ENCODE measurements at places on chromosomes 12 and 14.

GRCh38 chr12:104049903-104050356 lies at the start of gene GLT8D2:
Gene GLT8D2, minus strand, starts transcription at chr12:104050187. Its CDS starts 30,539 bp downstream, at chr12:104019648.
- peak; percentile 60 for DNase-seq

DNA sequence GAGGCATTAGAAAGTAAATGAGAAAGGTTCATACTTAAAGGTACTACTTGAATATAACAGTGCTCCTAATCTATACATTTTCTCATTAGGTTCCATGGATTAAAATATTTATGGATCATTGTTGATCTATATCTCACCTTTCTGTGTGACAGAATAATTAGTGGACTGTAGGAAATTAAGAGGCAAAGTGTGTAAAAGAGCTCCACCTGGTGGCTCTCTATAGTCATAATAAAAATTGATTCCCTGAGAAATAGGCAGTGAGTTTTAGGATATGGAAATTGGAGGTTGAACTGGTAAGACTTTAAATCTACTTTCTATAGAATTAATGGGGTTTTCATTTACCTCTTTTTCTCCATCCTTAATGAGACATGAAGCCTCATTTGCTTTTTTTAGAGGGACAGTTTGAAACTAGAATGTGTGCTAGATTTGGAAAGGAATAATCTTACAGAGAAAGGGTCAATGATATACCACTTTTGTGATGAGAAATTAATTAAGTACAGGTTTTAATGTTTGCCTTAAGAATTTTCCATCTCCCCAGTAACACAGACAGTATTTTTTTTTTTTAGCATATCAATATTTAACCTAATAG lies 11.8 kb upstream of the DERA start:
- no peak for DNase-seq

DNA sequence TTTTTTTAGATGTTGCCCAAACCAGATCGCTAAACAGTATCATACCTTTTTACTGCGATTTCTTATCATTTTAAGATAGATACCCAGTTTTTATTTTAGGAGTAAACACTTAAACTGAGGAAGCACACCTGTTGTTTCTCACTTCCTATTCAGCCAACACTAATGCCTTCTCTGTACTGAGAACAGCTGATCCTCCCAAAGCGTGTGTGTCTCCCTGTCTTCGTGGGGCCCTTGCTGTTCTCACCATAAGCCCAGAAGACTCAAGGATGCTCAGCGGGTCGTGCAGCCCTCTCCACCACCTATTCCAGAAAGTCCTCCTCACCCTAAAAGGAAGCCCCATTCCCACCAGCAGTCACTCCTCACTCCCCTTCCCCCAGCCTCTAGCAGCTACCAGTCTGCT lies 14.8 kb downstream of the PPP2R5C start:
- DNase-seq, result no peak

DNA sequence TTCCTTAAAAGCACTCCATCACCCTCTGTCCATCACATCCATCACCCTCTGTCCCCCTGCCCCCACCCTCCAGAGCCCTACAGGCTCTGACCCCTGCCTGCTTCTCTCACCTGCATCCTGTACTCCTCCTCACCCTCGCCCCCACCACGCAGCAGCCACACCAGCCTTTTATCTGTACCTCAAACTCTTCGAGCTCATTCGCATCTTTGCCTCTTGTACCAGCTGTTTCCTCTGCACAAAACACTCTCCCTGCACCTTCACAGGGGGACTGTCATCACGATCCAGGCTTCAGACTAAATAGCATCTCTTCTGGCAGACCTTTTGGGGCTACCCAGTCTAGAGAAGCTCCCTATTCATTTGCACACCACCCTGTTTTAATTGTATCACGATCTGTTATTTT lies 24.1 kb downstream of the TMEM229B start:
- DNase-seq, result no peak

DNA sequence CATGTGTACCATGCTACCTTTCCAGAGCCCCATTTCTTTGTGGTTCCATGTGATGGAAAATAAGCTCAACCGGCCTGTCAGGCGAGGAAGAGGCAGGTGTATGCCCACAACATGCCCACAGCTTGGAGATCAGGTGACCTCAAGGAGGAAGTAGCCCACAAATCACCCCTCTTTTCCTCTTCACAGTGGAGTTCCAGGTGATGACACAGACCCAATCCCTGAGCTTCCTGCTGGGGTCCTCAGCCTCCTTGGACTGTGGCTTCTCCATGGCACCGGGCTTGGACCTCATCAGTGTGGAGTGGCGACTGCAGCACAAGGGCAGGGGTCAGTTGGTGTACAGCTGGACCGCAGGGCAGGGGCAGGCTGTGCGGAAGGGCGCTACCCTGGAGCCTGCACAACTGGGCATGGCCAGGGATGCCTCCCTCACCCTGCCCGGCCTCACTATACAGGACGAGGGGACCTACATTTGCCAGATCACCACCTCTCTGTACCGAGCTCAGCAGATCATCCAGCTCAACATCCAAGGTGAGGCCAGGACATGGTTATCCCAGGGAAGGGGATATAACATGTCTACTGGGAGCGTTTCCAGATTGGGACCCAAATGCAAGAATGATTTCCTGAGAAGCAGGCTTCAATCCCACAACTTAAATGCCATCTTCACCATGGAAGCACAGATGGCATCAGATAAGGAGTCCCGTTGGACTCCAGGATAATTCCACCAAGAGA lies 5.5 kb downstream of the TAPBPL start:
- DNase-seq, result no peak

DNA sequence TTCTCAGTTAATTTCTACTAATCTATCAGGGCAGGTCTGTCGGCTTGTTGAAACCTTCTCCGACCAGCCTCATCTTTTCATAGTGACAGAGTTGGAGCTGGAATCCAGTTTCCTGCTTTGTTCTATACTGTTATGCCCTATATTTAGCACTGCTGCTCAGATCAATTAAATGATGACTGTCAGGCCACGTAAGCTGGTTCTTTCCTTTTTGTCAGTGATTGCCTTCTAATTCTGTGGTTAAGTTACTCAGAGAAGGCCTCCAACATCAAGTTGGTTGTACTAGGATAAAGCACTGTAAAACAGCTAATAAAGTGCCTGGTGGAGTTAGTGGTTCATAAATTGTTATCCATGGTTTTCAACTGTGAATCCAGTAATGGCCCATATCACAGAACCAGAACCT lies 22.6 kb downstream of the DERA start:
- no peak for DNase-seq

- no peak for DNase-seq
Measured at GRCh38 chr12:56721721-56722120, 3.4 kb downstream of the NACA start.

DNA sequence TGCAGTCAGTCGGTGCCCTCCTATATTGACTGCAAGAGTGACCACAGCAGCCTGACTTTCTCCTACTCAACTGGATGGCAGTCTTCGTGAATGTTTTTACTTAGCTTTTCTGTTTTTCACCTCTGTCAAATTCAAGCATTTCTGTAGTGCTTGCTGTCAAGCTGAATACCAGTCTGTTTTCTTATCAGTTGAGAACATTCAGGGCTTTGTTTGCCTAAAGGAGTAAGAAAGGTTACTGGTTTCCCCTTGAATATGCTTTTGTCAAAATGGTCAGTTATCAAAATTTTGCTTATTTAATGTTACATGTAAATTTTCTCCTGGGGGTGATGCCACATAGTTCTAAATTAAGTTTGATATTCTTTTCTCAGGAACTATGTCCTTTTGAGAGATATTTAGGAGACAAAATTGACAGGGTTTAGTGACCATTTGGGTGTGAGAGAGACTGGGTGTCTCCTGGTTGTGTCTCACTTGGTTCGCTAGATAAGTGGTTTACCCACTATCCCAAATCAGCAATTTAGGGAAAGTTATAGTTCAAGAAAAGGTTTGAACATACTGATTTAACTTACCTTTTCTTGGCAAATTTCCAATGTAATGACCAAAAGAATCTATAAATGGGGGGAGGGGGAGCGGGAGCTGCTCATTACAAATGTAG lies 366.3 kb downstream of the TMTC2 start:
- DNase-seq, result peak; percentile 69

GRCh38 chr12:1646569-1647284 lies 17.7 kb downstream of the WNT5B start:
- no peak for DNase-seq

GRCh38 chr12:34188974-34189373 lies 166.7 kb downstream of the ALG10 start:
- no peak for DNase-seq

DNA sequence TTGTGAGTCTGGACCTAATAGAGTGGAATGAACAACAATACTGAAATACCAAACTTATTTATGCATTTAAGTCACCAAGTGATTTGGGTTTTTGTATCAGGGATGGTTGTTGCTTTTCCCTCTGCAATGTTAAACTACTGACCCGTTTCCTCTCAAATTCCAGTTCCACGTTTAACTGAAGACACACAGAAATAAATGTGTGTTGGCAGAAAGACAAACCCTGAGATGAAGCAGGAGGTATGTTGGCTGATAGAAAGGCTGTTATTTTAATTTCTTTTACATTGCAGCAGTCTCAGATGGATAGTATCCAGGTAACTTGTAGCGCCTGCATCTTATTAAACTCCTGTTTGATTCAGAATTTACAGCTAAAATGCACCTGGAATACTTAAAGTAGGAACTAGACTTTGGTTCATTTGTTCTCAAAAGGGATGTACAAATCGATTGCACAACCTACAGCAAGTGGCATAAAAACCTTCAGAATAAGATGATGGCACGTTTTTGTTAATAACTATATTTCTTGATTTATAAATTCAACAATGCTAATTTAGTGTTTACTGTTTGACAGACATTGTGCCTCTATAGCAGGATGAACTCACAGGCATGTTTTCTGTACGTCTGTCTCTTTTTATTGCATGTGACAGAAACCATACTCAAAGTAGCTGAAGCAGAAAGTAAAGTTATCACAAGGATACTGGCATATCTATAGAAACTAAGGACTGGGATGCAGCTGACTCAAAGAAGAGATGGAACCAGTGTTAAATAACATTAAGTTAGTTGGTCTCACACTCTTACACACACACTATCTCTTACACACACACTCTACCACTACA lies 405.7 kb downstream of the ZFP36L1 start:
- no peak for DNase-seq

DNA sequence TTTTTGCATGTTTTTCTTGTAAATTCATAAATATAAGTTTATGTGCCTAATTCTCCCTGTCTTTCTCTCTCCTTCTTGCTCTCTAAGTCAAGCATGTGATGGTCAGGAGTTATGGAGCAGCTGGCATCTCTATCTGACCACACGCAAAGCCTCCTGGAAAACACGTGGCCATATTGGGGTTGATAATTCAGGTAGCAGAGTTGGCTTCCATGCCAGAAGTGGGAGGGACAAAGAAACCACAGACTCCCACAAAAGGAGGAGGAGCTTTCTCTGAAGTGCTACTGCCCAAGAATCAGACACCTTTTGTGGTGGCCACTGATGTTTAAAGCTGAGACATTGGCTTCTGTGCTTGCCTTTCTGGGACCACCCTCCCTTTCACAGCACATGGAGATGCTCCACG lies 517.6 kb upstream of the TMEM132C start:
- no peak for DNase-seq

GRCh38 chr12:121786440-121786825 lies 7.1 kb downstream of the RHOF start:
- peak; percentile 83 for DNase-seq

DNA sequence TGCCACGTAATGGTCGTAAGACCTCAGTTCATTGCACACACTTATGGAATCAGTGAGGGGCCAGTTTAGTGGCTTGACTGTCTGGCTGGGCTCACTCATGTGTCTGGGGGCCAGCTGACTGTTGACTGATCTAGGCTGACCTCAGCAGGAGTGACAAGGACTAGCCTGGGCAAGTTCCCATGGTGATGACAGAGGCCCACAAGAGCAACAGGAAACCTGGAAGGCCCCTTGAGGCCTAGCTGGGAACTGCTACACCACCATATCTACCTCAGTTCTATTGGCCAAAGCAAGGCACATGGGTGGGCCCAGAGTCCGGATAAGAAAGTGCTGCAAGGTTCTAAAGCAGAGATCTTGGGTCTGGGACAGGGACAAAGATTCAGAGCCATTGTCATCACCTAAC lies 21.3 kb upstream of the RFLNA start:
- DNase-seq, result peak; percentile 97

- no peak for DNase-seq
Measured at GRCh38 chr12:14048941-14049545, 67.6 kb upstream of the GRIN2B start.

DNA sequence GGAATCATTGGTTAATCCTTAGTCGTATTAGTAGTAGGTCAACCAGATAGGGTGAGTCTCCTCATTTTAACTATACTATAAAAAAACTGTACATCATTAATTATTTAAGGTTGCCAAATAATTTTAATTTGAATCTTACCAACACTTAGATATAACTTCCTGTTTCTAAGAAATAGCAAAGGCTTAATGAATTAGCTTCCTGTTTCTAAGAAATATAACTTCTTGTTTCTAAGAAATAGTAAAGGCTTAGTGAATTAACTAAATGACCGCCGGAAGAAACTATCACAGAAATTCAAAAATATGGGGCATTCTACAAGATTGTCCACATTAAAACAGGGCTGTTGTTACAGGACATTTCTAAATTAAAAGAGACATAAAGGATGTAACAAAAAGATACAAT lies 392.9 kb upstream of the FOXG1 start:
- DNase-seq, result no peak

DNA sequence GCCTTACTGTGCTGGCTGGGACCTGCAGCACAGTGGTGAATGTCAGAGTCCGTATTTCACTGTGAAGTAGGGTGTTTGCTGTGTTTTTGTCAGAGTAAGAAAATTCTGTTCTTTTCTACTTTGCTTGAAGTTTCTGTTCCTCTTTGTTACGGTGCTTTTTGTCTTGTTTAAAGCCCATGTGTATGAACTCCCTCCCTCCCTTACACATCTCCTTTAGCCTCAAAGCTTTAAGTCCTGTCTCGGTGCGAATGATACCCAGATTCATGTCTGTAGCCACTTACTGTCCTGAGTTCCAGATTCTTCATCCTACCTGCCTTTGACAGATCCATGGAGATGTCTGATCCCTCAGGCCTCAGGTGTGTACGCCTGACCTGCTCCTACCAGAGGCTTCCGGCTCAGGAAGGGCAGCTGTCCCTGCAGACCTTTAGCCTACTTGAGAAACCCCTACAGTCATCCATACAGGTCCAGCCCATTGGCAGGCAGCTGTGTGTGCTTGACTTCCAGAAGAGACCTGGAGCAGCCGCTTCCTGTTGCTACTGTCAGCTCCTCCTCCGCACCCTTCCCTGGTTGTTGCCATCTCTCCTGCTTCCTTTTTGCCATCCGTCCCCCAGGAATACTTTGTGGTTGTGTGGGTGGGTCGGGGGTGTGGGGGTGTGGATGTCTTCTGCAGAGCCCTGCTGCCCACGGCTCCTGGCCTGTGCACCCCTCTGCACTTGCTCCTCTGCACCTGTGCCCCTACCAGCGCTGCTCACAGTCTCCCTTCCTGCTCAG lies 72.9 kb downstream of the DDX51 start:
- no peak for DNase-seq

GRCh38 chr14:60245380-60246177 lies 3.4 kb upstream of the PPM1A start:
- no peak for DNase-seq
